Effector memory CD8-positive, alpha-beta T cell (primary cell): ENCODE measurements at places on chromosomes 4 and X.

- no peak for DNase-seq
These were observed 10.1 kb downstream of the AMOT start for GRCh38 chrX:112830540-112830939.

- DNase-seq = no peak
These were observed 802.0 kb downstream of the RPA4 start for GRCh38 chrX:97685753-97686152.

- DNase-seq = no peak
These were observed 113.0 kb upstream of the PRDX4 start for GRCh38 chrX:23554304-23554703.

- DNase-seq = no peak
These were observed 29.0 kb upstream of the PDLIM3 start for GRCh38 chr4:185564349-185564748.

GRCh38 chr4:188779581-188779980, 640.3 kb downstream of the TRIML1 start:
- no peak for DNase-seq

GRCh38 chr4:145420595-145421214, 60.9 kb upstream of the SMAD1 start:
- DNase-seq = no peak

DNA sequence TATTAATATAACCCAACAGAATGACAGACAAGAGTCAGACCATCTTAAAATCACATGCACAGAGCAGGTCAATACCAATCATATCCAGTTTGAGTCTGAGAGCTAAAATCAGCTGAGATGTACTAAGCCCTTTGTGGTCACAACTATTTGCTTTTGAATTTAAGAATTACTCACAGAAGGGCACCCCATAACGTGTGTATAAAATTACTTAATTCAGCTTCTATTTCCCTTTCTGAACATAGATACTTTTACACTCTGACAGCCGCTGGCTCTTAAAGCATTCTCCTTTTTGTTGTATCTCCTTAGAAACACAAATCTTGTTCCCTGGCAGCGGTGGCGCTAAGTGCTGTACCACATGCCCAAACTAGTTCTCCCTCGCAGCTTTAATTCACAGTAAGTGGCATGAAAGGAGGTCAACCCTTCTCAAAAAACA, 14.8 kb upstream of the PPARGC1A start:
- no peak for DNase-seq

DNA sequence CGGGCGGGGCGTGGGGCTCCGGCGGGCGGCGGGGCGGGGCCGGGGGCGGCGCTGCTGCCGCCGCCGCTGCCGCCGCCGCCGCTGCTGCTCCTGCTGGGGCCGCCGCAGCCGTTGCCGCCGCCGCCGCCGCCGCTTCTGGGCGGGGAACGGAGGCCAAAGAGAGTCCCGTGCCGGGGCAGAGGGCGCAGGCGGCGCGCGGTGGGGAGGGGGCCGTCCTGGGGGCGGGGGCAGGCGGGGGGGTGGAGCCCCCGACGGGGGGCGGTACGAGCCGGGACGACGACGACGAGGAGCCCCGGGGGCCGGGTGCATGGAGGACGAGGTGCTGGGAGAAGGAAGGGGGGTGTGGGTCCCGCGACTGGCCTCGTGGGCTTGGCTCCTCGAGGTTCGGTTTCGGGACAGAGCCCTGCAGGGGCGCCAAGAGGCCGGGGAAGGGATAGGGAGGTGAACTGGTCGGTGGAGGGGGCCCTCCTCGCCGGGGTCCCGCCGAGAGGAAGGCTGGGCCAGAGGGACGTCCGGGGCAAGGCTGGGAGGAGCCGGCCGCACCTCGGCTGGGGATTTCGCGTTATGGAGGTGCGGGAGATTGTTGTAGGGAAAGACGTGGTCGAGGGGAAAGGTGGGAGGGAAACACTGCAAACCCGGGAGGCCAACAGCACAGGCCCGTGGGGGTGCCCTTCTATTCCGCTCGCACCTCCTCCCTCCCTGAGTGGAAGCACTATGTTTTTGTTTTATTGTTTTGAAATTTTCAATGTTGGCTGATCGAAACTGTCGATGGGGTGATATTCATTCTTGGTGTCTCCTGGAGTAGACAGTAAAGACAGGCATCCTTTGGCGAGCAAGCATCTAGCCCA, 1.9 kb downstream of the BCORL1 start:
- no peak for DNase-seq

GRCh38 chr4:74874753-74875367, 58.1 kb upstream of the PARM1 start:
- peak; percentile 1 for DNase-seq

GRCh38 chr4:170428929-170429328, 339.2 kb upstream of the AADAT start:
- no peak for DNase-seq

DNA sequence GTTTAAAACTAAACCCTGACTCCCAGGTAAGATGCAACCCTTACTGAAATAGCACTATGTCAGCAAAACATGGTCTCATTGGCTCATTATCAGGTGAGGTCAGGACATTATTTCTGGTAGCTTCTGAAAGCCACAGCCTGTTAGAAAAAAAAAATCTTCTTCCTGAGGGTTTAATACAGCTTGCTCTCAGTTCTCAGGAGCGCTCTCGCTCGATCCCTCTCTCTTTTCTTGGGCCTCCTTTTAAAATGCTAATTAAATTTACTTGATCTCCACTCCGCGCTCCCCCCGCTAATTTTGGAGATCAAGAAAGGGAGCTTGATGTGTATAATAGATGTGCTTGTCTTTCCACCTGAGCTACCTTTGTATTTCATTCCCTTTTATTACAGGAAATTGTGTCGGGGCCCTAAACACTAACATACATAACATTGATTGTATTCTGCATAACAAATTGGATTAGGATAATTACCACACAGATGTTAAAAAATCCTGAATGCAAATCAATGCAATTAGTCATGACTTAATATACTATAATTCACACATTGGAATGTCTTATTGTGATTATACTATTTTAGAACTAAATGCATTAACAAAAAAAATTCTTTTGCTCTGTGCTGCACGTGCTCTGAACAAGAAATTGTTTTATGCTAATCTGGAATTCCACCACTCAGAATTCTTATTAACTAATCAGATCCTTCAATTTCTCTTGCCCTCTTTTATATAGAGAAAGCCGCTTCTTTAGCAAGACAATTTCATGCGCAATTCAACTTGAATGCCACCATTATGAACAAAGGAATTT, 101.6 kb upstream of the TEX13D start:
- DNase-seq = no peak

GRCh38 chrX:49041744-49042580, 1.2 kb downstream of the TFE3 start:
- DNase-seq = no peak

GRCh38 chr4:76035799-76036380, at the start of gene CXCL11:
TSS of gene CXCL11 (minus strand) at chr4:76036070. CDS start at chr4:76035987, 83 bp downstream.
- no peak for DNase-seq
